C1 segment of cervical spinal cord (tissue), 14 donors: ENCODE measurements at places on chromosomes 2 and 18.

DNA sequence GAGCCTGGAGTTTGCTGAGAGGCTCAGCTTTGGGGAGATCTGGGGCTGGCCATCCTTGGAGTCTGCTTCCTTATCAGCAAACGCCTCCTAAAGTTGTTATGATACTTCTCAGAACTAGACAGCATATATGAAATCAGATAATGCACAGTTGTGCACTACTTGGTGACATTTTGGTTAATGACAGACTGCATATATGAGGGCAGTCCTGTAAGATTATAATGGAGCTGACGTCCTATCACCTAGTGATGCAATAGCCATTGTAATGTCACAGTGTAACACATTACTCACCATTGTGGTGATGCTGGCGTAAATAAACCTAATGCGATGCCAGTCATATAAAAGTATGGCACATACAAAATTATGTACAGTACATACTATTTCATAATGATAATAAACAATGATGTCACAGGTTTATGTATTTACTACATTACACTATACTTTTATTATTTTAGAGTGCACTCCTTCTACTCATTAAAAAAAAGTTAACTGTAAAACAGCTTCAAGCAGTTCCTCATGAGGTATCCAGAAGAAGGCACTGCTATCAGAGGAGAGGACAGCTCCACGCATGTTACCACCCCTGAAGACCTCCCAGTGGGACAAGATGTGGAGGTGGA is 298.1 kb upstream of the REV1 start:
- DNase-seq = no peak

DNA sequence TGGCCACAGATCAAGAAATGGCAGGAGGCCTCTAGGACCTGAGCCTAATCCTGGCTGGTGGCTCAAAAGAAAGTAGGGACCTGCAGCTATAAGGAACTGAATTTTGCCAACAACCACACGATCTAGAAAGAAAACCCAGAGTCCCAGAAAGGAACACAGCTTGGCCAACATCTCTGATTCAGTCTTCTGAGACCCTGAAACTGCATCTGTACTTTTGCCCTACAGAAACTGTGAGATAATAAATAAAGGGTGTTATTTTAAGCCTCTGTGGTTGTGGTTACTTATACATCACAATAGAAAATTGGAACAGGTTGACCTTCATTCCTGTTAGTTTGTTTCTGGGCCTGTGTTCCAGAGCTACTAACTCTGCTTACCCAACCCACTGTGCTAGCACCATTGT is 356.8 kb upstream of the ST6GAL2 start:
- no peak for DNase-seq

- no peak for DNase-seq
These were observed 968 bp upstream of the RALBP1 start for GRCh38 chr18:9474108-9474982.

GRCh38 chr2:158094487-158095092 is 7.1 kb upstream of the UPP2 start:
- no peak for DNase-seq

DNA sequence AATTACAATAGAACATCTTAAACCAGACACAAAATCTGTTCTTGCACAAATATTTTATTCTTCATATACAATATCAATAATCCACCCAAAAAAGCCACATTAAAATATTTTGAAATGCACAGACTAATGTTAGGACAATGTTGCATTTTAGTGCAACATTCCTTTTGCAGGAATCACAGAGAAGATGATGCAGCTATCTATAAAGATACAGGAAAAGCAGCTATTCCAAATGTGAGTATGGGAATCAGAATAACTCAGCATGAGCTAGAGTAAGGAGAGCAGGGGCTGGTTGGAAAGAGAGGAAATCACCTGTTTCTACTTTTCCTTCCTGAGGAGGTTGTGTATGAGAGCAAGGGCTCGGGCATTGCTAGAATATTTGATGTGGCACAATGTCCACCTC is 4.8 kb downstream of the C2orf66 start:
- no peak for DNase-seq

DNA sequence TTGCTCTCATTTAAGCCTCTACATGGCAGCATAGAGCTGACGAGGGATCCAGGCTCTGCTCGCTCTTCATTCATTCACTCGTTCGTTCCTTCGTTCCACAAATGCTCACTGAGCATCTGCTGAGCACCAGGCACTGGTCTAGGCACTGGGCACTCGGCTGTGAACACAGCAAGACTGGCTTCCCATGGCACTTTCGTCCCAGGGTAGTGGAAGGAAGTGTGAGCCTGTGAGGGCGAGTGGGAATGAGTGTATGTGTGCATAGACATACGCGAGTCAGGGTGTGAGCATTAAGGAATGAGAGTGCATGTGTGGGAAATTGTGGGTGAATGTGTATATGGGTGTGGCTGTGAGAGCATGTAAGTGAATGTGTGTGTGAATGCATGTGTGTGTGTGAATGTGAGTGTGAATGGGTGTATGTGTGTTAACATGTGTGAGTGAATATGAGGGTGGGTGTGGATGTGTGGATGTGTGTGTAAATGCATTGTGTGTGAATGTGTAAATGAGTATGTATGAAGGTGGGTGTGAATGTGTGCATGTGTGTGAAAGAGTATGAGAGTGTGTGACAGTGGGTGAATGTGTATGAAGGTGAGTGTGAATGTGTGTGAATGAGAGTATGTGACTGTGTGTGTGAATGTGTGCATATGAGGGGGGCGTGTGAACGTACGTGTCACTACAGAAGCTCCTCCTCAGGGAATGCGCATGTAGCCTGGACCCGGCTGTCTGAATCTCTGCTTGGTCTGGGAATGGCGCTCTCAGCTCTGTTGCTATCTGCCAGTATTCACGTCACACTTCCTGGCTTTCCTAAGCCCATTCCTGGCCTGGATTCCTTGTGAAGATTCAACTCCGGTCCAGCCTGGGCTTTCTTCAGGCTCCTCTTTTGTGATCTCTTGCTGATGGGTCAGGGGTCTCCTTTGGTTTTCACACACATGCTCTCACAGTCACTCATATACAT is 28.8 kb downstream of the SNORC start:
- DNase-seq = no peak

GRCh38 chr18:75088622-75089211 is 120.2 kb downstream of the PTGR3 start:
- no peak for DNase-seq

GRCh38 chr18:11156978-11157377 is 7.6 kb upstream of the PIEZO2 start:
- no peak for DNase-seq

DNA sequence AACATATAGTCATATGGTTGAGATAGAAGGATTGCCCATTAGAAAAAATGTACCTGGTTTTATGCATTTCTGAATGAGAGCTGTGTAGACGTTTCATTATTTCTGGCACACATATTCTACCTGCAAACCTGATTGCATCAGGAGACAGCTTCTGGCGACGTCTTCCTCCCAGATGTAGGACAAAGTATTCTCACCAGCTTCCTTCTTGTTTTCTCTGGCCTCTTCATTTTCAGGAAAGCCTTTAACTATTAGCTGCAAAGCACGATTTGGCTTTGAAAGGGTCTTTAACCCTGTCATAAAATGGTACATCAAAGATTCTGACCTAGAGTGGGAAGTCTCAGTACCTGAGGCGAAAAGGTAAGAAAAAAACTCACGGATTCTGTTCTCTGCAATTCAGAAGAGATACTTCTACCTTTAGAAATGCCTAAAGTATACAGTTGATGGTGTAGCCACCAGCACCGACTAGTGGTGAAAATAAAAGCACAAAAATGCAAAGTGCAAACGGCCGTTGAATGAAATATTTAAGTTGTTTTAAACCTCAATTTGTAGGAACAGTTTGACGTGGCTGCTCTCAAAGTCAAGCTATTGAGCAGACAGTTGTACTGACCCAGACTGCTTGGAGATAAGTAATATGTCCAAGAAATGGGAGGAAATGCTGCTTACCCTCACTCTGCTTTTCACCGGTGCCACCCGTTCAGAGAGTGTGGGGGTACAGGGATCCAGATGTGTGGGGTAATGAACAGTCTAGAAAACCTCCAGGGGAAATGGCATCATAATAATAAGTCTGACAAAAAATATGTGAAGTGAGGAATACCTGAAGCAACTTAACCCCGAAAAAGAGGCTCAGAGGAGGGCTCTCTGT is 20.2 kb downstream of the IL18RAP start:
- no peak for DNase-seq

- no peak for DNase-seq
These were observed 60.4 kb upstream of the IL1R2 start for GRCh38 chr2:101931402-101931801.

DNA sequence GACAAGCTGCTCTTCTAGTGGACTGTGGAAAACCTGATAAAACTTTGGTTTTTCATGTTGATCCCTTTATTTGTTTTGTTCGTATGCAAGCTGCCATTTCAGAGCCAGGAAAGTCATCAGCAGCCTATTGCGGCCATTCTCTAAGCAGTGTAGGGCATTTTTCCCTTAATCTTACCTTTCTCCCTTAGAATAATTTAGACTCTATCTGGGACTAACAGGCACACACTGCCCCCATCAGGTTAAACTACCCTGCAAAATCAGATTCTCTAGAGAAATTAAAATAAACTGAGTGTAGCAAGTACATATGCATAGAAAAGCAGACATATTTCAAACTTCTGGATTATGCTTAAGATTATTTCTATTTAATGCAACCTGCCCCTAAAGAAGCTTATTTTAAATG is 347.5 kb downstream of the METTL4 start:
- DNase-seq = no peak

- no peak for DNase-seq
These were observed 2.9 kb upstream of the ADCYAP1 start for GRCh38 chr18:901761-902160.

DNA sequence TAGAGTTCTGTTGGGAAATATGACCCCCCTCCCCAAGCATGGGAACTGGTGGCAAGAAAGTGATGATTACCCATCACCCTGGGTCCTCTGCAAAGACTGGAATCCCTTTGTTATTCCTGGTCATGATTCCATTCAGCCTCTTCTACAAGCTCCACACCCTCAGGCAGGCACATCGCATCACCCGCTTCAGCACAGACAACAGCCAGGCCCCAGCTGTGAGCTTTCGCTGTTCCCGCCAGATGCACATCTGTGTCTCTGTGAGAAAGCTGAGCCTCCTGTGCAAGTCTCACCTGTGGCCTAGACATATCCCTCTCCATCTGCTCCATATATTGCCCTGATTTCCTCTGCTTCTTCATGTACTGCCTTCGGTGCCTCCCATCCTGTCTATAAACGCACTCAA is 368.0 kb upstream of the RAB6C start:
- no peak for DNase-seq

DNA sequence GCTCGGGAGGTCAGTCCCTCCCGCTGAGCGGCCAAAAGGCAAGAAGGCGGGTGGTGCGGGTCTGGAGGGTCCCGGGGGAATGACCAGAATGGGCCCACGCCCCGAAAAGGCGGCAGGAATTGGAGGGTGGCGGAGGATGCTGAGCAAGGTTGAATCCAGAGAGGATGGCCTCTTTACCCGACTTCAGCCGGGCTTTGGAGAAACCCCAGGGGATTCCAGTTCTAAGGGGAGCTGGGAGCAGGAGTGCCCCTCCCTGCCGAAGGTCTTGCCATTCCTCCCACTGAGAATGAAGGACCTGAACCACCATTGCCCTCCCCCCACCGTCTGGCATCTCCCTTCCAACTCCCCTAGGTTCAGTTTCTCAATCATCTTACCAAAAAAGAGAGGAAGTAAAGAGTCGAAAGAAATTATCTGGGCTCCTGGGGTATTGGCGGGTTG is 38.9 kb upstream of the ATP6V1B1 start:
- DNase-seq = no peak

DNA sequence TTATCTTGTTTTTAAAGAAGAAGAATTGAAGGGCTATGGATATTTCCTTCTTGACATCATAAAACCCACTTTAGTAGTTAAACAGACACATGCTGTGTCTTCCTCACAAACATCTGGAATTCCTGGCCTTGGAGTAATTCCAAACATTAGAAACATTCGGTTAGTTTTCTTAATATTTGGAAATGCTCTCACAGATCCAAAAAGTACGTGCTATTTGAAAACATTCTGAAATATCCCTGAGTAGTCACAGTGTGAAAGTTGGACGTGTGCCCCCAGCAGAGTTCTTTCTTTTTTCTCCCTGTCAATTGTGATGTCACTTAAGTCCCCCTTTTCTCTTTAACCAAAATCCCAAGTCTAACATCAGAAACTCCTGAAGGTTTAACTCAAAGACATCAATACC is 91.3 kb downstream of the ANTXR1 start:
- no peak for DNase-seq

- no peak for DNase-seq
These were observed 2.0 kb downstream of the IKZF2 start for GRCh38 chr2:213149294-213149875.
